ENCODE measurements at places on chromosomes 5 and 9.

DNA sequence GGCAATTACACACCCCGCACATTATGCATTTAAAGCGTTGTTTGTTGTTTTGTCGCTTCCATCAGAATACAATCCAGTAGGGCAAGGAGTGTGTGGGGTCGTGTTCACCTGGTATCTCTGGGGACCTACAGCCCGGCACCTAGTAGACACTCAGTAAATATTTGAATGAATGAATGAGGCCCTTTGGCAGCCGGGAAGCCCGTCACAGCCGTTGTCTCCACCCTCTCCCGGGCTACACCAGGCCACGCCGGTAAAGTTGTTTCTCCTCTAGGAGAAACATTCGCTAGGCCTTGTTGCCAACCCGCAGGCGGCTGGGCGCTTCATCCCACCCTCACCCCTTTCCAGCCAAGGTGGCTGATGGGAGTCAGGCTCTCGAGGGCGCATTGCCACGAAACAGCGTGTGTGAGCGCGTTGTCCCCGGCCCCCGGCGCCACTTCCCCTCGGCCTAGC lies 876 bp upstream of the JAK2 start:
- DNase-seq = peak; percentile 21

DNA sequence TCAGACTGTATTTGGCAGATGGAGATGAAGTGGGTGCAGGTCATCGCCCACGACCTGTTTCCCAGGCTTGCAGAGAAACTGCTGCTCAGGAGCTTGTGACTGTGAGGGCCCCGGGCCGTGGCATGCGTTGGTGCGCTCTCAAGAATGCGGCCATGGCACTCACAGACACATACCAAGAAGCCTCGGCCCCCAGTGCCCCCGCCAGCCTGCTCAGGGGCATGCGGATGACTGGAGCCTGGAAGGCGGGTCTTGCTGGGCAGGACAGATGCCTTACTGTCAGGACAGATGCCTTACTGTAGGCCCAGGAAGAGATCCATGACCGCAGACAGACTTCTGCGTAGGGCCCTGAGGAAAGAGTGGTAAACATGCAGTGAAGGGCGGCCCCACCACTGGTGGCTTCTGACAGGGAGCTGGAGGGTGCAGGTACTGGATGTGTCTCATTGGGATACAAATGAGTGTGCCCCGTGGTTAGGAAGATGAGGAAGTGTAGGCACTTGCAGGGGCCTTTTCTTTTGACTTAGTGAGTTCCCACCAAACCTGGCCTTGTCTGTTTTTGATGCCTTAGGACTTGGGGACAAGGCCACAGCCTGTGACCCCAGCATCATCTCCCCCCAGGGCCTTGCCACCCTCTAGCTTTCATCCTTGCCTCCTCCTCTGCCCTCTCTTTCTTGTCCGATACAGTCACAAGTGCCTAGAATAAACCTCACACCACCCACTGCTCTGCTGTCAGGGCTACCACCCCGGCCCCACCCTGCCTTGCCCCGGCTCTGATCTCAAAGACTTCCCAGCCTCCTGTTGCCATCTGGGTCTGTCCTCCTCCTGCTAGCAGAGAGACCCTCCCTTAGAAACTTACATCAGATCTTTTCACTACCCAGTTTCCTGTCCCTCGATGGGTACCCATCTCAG lies 68.8 kb upstream of the ABL1 start:
- no peak for DNase-seq

DNA sequence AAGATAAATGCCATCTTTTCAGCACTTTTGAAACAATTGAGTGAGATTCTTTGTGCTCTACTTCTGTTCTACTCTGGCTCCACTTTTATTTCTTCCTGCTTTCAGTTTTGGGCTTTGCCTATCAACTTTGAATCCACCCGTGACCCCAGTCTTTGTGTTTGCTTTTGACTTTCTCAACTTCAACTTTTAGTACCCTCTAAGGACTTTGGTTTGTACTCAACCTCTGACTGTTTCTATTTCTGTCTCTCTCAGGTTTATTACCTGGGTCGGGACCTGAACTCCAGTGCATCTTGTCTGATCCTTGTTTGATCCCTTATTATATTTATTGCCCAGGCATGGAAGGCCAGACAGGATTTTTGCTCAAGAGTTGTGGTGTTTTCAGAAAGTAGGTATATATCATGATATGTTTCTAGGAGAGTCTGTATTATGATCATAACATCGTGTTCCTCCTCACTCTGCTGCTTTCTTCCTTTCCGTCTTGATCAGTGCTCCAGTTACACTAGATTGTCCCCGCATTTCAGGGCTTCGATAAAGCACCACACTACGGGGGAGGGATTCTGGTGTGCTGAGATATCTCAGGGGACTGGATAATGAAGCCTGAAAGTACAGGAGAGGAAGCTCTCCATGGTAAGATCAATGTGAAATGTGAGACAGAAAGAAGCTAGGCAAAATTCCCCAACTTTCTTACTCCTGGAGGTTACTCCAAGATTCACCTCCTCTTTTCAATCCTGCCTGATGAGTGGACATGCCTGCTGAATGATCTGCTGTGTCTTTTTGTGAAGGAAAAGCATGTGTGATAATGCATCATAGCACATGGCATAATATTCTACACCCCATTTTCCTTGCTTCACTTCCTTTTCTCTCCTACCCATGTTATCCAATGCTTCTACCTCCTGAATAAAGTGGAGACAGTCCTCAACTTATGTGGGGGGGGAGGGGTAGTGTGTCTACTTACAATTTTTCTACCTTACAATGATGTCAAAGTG lies 155.5 kb upstream of the GRIN3A start:
- no peak for DNase-seq

- DNase-seq = no peak
These were observed 3.5 kb downstream of the RALGDS start for GRCh38 chr9:133117271-133118178.

- DNase-seq = no peak
These were observed 151.7 kb downstream of the SEMA5A start for GRCh38 chr5:9394221-9394620.

Measured in HepG2 (cell line).